ENCODE measurements at places on chromosomes 3 and 15.

GRCh38 chr3:194768586-194768985 is 82.9 kb downstream of the FAM43A start:
- DNase-seq, result no peak

- DNase-seq, result no peak
Observed at GRCh38 chr3:169286992-169287391, 376.5 kb downstream of the MECOM start.

GRCh38 chr3:97647441-97647982 is 117.0 kb upstream of the ARL6 start:
- no peak for DNase-seq

GRCh38 chr3:184600685-184601377 is 39.2 kb downstream of the EPHB3 start:
- DNase-seq, result no peak

DNA sequence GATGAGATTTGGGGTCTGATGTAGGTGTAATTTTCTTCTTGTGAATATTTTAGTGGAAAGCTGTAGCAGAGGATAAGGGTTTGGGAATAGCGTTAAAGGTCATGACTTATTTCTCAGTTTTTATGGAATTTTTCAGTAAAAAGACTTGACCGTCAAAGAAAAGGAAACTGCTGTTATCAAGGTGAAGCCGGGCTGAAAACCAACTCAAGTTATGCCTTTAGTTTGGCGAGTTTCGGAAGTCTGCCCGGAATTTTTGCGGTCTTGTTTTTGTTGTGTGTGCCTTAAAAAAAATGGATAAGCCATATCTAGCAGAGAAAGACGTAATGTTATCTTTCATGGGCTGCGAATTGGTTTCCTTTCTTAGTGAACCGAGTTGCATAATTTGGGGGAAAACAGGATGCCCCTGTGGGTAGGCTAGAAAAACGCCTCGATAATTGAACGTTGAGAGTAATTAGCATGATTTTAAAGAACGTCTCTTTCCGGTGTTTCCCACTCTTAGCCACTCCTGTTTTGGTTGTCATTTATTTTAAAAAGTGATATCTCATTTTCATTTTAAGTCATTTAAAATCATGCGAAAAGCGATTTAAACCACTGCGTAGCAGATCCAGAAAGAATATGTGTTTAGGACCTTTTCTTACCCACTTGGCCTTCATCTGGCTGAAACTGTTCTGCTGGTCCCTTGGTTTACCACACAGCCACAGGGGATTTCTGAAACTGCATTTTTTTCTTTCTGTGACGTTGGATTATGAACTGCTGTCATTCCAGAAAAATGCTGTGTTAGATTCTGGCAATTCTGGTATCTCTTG is 1.1 kb downstream of the NFKBIZ start:
- DNase-seq, result no peak

DNA sequence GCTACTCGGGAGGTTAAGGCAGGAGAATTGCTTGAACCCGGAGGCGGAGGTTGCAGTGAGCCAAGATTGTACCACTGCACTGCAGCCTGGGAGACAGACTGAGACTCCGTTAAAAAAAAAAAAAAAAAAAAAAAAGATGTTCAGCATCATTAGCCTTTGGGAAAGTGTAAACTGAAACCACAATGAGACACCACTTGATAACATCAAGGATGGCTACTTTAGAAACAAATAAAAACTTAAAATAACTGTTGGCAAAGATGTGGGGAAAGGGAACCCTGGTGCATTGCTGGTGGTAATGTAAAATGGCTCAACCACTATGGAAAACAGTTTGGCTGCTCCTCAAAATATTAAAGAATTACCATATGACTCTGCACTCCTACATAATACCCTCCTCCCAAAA is 1.9 kb downstream of the LEO1 start:
- no peak for DNase-seq

DNA sequence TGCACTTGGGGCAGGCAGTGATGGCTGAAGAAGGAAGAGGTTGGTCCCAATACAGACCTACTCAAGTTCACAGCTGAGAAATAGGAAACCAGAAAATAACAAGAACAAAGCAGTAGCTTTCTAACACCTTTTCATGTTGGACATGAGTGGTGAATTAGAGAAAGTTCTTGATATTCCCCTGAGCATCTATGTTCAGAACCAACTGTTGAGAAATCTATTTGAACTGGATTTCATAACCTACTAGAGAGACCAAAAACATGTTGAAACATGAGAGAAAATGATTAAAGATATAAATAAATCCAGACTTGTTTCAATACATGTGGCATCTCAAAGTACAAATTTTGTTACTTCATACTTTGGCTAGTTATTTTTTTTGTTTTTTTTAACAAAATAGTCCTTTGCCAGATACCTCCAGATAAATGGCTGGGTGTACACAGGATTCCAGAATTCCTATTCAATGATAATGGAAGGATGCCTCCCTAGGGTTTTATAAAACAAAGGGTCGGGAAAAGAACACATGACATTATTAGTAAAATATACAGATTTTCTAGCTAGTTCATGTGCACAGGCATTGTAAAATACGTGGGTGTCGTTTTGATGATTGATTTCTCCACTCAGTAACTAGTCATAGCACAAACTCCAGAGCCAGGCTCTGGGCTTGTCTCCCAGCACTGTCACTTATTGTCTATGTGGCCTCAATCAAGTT is 34.4 kb upstream of the TNFSF10 start:
- no peak for DNase-seq

GRCh38 chr3:159787794-159788205 is 200.8 kb upstream of the IL12A start:
- DNase-seq, result no peak

GRCh38 chr3:69376731-69377130 is 9.2 kb downstream of the FRMD4B start:
- DNase-seq, result no peak
